ENCODE measurements at places on chromosomes 3 and 15.

GRCh38 chr15:62850791-62851291 lies 191.7 kb upstream of the TPM1 start:
- no peak for DNase-seq

- no peak for DNase-seq
These were observed 106.3 kb downstream of the NUP210 start for GRCh38 chr3:13313813-13314212.

- DNase-seq = no peak
These were observed 34.9 kb upstream of the ZNF385D start for GRCh38 chr3:21785765-21786437.

GRCh38 chr15:63694184-63694583 lies 97.0 kb downstream of the FBXL22 start:
- no peak for DNase-seq

GRCh38 chr3:189103208-189103607 lies 68.6 kb upstream of the TPRG1 start:
- DNase-seq = no peak

DNA sequence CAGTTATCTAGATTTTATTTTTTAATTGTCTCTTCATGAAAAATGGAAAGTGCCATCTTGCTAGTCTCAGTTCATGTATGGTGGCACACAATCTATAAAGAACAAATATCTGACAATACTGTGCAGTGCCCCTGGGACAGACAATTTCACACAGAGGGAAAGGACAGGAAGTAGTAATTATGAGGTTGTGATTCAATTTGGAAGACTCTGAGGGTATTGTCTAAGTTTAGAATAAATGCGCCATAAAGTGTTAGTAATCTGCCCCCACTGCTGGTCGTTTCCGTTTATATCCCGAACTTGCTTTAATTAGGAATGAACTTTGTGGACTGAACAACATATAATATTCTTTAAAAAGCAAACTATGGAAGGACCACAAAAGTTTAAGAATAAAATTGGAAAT lies 196.4 kb upstream of the SLC24A5 start:
- no peak for DNase-seq

DNA sequence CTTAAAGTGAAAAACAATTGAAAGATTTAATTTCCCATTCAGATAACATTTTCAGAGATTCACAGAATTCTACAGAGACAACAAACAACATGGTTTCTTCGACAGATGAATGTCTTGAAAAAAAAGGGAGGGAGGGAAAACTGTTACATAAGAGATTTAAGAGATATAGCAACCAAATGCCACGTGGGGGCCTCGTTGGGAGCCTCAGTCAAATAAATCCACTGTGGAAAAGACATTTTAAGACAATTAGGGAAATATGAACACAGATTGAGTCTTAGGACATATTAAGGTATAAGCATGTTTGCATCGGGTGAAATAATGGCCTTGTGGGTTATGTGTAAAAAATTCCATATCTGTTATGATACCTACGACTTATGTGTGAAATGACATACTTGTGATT lies 5.0 kb upstream of the PRRT3 start:
- DNase-seq = no peak

GRCh38 chr3:35654476-35654875 lies 15.2 kb downstream of the ARPP21 start:
- no peak for DNase-seq

DNA sequence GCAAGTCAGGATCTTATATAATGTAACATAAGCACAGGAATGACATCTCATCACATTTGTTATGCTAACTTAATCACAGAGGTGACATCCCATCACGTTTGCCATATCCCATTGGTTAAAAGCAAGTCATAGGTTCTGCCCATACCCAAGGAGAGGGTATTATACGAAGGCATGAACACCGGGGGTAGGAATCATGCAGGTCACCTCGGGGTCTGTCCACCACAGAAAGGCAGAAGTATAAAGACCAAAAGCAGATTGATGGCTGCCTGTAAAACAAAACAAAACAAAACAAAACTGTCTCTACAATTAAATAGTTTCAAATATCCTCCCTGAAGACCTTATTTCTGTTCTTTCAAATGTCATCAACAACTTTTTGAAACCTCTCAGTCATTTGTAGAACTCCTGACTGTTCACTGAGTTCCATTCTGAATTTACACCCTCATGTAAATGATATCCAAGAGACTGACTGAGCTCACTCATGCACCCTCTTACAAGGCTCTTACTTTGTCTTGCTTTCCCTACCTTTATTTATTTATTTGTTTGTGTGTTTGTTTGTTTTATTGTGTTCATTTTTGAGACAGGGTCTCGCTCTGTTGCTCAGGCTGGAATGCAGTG lies 22.7 kb upstream of the ZNF639 start:
- DNase-seq = no peak

DNA sequence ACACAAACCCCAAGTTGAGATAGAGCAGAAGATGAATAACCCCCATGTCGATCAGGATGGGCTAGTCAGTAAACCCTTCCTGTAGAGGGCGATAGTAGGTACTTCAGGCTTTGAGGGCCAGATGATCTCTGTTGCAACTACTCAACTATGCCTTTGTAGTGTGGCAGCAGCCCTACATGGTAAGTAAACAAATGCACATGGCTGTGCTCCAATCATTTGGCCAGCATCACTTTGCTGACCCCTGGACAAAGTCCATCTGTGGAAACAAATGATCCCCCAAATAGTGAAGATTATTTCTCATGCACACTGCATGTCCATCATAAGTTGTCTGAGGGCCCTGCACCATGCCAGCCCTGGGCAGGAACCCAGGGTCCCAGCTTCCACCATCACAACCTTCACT lies 402.2 kb upstream of the PROK2 start:
- DNase-seq = no peak

DNA sequence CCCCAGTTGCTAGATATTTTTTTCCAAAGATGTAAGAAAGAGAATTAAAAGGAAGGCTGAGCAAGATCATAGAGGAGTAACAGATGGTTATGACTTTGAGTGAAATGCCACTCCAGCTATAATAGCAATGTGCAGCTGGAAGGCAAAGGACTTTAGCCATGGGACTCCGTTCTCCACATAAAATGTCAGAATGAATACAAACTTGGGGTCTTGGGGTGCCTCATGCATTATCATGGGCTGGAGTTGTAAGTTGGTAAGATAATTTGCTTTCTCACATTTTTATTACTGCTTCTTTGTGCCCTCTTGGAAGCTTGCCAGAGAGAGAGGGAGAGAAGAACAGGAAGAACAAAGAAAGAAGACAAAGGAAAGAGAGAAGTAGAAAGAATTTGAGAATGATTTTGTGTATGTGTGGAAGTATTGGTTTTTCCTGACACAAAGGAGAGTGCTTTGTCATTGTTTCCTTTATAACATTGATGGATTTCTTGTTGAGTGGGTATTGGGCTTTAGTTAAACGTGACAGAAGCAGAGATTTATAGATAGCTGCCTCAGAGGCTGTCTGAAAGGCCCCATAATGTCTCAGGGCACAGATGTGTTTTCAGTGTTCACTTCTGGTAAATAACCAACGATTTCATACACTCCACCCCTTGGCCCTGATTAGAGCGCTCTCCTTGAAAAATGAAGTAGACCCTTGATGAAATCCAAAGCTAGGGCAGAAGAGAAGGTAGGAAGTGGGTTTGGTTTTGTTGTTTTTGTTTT lies 715.3 kb downstream of the NR2F2 start:
- no peak for DNase-seq

DNA sequence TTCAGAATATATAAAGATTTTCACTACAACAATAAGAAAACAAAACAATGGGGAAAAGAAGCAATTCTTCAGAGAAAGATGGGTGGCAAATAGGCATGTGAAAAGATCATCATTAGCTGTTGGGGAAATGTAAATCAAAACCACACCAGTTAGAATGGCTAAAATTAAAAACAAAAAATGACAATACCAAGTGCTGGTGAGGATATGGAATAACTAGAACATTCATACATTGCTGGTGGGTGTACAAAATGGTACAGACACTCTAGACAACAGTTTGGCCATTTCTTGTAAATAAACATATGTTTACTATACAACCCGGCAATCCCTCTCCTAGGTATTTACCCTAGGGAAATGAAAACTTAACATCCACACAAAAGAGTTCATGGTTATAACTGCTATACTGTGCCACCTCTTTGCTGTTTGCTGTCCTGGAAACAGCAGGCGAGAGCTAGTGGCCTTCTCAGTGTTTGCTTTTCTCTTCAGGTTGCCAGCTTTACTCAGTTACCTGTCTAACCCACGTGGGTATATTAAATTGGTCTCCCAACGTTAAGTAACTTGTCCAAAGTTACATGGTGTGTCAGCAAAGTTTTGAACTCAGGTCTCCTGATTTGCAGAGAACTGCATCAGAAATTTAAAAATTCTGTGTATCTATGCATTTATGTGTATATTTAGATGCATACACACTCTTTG lies 4.6 kb upstream of the NIT2 start:
- no peak for DNase-seq

DNA sequence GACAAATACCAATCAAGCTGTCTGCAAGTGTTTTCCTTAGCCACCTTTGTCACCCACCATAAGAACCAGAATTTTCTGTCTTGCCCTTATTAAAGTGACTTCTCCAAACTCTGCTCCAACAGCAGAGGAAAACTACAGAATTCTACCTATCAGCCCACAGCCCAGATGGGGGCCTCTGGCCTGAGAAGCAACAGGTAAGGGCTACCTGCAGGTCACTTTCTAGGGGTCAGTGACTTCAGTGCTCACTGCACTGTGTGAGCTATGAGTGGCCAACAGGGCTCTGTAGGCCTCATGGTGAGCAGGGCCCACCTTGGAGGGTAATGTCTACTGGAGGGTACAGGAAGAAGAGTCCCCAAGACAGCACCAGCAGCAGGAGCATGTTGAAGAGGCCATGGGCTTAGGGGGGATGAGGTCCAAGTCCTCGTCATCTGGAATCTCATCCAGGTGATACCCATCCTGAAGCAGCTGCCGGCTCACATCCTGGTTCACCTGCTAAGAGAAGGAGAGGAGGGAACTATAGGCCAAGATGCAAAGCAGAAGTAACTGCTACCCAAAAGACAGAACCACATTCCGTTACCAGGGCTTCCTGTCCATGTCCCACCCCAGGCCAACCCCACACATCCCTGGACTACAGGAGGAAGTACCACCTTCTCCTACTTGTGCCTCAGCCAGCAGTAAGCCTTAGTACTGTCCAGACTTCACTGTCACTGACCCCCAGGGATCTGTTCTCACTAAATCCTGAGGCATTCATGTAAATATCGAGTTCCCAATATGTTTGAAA lies 4.2 kb downstream of the FAM219B start:
- no peak for DNase-seq

DNA sequence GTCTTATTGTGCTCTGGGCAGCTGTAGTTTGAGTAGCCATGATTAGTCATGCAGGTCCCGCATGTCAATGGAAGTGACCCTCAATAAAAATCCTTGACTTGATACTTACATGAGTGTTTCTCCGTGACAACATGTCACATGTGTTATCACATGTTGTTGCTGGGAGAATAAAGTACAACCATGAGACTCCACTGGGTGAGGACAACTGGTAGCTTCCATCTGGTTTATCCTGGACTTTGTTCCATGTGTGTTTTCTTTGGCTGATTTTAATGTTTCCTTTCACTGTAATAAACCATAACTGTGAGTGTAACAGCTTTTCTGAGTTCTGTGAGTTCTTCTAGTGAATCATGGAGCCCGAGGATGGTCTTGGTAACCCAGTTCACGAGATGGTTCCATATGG lies 63.1 kb upstream of the NDN start:
- DNase-seq = no peak

DNA sequence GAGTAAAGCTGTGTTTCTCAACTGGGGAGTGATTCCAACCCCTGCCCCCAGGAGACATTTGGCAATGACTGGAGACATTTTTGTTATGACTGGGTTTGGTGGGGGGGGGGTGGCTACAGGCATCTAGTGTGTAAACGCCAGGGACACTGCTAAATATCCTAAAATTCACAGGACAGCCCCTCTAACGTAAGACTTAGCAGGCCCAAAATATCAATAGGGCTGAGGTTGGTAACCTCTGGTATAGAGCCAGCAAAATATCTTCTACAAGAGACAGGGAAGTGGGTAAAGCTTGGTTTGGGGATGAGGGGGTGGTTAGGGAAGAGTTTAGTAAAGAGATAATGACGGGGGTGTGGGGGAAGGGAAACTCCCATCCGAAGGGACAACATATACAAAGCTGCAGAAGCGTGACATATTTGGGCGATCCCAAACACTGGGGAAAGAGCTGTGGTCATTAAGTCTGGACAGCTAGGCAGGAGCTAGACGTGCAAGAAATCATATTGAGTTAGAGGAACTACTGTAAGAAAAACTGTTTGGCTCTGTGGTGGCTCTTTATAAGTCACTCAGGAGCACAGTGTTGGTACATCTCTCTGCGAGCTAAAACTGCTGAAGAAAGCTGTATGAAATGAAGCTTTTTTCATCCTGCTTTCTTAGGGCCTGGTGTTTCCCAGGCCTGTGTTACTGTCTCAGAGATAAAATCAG lies 697 bp upstream of the TRIM69 start:
- no peak for DNase-seq

- no peak for DNase-seq
These were observed 650.9 kb upstream of the SEMA6D start for GRCh38 chr15:47066392-47066791.

GRCh38 chr15:98150084-98150483 lies 189.6 kb downstream of the ARRDC4 start:
- no peak for DNase-seq

- no peak for DNase-seq
These were observed 10.4 kb downstream of the PODXL2 start for GRCh38 chr3:127639173-127640041.

- DNase-seq = no peak
These were observed 60.4 kb upstream of the POLG start for GRCh38 chr15:89395031-89395430.

- DNase-seq = no peak
These were observed 24.1 kb downstream of the CRABP1 start for GRCh38 chr15:78364233-78364632.

DNA sequence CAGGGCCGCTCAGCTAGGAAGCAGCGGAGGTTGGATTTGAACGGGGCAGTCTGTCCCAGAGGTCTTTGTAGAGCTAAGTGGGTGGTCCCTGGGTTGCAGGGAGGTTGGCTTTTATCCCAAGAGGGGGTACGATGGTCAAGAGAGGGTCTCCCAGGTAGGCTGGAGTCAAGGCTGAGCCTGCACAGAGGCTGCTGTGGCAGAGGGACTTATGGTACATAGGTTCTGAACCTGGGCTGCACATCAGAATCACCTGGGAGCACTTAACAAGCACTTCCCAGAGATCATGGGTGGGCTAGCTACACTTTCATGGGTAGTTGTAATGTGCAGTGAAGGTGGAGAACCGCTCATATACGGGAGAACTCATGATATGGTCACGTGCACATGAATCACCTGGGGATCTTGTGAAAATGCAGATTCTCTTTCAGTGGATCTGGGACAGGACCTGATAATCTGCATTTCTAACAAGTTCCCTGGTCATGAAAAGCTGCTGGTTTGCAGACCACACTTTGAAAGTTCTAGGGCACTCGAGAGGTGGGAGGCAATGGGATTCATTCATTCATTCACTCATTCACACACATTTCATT lies 2.9 kb upstream of the RASGRF1 start:
- no peak for DNase-seq

- no peak for DNase-seq
These were observed 2.6 kb upstream of the CEMIP start for GRCh38 chr15:80776420-80777045.

GRCh38 chr3:106425026-106425425 lies 556.2 kb upstream of the CBLB start:
- DNase-seq = no peak

Data from SK-N-MC (cell line).